Body of pancreas (tissue), 4 donors: ENCODE measurements at places on chromosomes 3 and 15. TPM values are rescaled to one million over a fixed set of nuclear protein-coding genes. Genes with fewer than 3 reads are reported as not detected.

Gene CPN2
- not detected for total RNA-seq

Gene SLC4A7
- total RNA-seq, result 12.9 TPM

Gene SLC35G2
- total RNA-seq, result 7.3 TPM

Gene PLCH1
- 3.0 TPM for total RNA-seq

Gene TLNRD1
- total RNA-seq, result 44.8 TPM

DNA sequence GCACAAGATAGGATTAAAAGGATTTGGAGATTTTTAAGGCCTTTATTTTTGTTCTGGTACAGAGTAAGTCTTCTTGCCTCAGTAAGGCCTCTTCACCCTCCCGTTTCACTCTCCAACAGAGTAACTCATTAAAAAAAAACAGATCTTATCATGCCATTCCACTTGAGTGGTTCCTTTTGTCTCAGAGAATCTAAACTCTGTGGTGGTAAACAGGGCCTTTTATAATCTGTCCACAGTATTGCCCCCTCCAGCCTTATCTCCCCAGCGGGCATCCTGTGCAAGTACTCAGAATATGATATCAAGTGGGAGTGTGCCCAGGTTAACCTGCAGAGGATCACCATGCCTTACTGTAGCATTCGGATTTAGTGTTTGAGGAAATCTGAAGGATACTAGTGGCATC is 20.3 kb upstream of the ATOSA start:
- no peak for DNase-seq

GRCh38 chr15:64905941-64906340 is 5.8 kb upstream of the ANKDD1A start:
- DNase-seq, result no peak

- no peak for DNase-seq
Measured at GRCh38 chr15:40927873-40928806, 1.0 kb upstream of the DLL4 start.

GRCh38 chr3:102025606-102026270 is 176.4 kb downstream of the NFKBIZ start:
- DNase-seq, result no peak

DNA sequence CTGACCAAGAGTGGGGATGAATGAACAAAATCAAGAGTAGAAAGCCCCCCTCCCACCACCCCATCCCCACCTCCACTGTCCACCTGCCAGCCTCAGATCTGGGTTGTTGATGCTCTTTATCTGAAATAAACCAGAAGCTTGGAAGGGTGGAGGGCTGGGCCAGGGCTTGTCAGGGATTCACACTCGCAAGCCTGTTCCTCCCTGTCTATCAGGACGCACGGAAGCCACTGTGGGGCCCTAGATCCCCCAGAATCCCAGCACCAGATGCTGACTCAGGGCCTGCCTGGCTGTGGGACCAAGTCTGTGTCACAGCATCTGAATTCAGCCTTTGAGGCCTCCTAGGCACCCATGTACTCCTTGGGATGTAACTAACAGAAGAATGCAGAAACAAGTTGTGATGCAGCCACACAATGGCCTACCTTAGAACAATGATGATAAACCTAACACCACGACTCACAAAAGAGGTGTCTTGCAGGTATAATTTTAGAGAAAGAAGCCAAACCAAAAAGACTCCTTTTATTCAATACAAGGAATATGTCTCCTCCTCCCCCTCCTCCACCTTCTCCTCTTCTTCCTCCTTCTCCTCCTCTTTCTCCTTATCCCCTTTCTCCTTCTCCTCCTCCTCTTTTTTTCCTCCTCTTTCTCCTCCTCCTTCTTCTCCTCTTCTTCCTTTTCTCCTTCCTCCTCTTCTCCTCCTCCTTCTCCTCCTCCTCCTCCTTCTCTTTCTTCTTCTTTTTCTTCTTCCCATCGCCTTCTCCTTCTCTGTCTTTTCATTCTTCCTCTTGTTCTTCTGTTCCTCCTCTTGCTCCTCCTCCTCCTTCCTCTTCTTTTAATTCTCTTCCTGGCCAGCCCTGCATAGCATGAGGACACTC is 234.7 kb downstream of the PLCL2 start:
- no peak for DNase-seq

- DNase-seq, result no peak
Measured at GRCh38 chr15:90813796-90814190, 54.6 kb upstream of the FURIN start.

DNA sequence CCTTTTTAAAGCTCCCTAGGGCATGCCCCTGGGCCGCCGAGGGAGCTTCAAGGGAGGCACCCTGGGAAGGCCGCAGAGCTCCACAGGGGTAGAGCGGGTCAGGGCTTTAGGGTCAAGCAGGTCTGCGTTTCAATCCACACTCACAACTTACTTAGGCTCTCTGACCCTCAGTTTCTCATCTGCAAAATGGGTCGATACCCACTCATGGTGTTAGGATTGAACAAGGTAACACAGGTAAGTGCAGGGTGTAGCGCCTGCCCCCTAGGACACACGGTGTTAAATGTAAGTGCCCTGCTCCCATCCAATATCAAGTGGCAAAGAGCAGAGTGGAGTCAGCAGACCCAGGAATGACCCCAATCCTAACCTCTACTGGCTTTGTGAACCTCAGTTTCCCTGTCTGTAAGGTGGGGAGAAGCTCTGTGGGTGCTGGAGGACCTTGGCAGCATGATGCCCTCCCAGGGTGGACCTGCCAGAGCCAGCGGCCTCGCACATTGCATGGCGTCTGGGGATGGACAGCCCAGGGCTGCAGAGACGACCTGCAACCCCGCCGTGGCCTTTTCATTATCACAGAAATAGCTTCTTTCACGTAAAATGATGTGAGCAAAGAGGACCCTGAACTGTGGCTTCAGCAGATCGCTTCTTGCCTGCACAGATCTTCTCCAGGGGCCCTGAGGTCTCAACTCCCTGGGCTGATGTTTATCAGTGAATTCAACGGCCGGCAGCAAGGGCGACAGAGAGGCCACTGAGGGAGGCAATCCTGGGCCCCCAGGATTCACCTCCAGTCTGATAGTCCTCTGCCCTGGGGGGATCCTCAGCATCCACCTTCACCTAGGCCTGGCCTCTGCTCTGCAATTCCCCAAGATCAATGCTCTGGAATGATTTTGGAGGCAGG is 138.5 kb downstream of the CHSY1 start:
- no peak for DNase-seq

DNA sequence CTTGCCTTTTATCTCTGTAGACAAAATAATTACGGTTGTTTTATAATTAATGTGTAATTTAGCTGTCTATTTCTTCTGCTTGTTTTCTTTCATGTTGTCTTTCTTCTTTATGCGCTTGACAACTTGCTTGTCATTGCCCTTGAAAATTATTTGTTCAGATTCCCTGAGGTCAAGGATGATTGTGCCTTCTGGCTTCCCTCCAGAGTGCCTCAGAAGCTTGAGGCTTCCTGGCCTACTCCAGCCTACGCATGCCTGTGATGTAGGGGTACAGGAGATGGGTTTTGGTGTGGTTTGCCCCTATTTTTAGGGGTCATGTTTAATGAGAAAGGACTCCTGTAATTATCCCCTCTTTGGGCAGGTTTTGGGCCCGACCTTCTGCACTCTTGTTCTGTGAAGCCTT is 231.5 kb downstream of the SV2B start:
- DNase-seq, result no peak

DNA sequence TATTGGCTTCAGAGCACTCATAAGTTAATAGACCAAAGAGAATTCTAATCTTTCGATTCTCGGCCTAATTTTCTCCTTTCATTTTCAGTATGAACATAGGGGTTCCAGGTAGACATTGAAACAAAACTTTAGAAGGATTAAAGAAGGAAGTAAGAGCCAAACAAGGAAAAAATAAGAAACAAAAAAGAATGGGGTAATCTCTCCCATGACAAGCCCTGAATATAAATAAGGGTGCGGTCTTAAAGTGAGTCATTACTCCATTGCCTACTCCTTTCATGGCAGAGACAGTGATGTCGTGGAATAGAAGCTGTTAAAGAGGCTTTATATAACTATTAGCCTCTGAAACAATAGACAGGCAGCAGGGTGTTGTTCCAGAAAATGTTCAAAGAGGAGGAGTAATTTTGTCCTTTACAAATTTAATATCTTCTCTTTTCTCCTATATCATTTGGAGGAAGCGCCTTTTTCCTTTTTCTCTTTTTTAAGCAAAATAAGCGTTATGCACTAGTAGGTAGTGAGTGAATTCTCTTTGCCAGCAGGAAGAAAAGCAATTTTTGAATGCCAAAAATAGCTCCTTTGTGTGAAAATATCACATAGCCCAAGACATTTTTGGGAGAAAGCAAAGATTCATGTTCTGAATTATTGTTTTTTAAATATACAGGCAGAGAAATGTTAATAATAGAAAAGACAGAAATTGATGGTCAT is 607.9 kb upstream of the KCNMB2 start:
- no peak for DNase-seq

DNA sequence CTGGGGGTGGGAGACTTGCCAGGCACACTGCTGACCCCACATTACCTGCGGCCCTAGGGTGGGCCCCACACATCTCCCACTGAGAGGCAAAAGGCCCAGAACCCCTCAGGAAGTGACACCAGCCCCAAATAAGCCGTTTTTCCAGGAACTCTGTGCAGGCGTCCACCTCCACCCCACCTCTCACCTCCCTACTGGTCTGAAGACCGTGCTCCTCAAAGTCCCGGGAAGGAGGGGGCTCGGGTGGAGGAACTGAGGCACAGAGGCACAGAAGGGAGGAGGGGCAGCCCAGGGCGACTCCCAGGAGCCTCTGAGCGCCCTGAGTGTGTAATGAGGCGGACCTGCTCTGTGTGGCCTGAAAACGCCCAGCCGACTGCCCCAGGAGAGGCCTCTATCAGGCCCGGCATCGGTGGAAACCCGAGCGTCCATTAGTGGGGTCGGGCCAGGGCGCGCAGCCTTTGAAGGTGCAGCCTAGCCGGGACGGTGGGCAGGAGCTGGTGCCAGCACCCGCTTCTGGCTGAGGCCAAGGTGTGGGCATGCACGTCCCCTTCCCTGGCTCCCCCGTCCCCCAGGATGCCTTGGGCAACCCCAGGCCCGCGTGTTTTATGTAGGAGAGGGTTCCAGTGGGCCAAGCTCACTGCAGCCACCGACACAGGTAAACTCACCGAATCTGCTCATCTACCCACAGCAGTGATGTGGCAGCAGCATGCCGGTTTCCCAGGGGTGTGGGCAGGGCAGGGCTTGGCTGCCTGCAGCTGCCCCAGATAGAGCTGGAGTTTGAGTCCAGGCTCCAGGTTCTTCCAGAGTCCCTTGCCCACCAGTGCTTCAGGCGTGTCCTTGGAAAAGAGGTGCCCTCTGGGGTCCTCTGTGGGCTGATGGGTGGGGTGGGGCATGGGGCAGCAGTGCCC is 55.8 kb downstream of the DNAJB8 start:
- peak; percentile 60 for DNase-seq

GRCh38 chr3:53503195-53503594 is 8.8 kb downstream of the CACNA1D start:
- DNase-seq, result no peak

DNA sequence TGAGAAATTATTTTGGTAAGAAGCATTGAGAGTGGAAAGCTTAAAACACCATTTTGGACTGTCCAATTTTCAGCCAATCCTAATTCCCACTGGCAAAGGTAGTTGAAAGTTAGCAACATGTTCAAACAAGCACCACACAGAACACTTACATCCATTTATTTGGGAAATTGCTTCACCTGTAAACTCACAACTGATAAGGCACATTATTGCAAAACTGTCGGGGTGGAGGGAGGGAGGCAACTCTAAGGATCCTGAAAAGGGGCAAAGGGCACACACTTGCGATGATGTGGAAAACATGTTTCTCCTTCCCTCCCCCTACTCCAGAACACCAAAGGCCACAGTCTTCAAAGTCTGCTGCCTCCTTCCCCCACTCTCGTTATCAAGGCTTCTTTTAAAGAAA is 9.4 kb downstream of the TMEM41A start:
- no peak for DNase-seq

DNA sequence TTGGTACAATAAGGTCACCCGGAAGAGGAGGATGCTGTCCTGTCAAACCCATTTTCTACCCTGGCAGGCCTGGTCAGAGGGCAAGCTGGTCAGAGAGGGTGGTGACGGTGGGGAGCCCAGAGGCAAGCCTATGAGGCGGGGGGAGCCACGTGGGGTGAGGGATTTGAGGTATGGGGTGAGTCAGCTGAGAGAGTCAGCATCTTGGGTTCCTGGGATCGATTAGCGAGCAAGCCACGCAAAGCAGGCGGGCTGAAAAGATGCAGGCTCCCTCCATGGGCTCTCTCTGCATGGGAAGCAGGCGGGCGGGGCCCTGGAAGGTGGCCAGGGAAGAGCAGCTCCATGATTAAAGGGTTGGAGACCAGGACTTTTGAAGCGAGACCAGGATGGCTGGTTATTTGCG is 48.1 kb downstream of the MAGEF1 start:
- DNase-seq, result no peak

DNA sequence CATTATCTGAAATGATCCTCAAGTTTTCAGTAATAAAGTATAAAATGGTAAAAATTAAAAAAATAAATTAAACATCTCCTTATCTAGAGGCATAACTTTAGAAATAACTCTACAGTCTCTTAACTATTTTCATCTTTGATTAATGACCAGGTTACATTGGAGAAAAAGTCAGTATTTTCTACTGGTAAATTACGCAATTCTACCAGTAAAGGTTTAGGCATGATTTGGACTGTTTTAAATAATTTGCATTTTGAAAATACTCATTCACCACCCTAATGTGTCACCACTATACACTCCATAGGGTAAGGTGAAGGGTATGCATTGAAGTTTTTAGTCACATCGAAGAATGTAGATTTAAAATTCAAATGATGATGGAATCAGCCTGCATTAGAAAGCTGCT is 45.9 kb upstream of the BCHE start:
- DNase-seq, result no peak

GRCh38 chr15:48029642-48030041 is 91.1 kb upstream of the SLC24A5 start:
- no peak for DNase-seq

GRCh38 chr3:197801891-197802778 is 11.1 kb downstream of the LRCH3 start:
- DNase-seq, result no peak

GRCh38 chr15:61421470-61421869 is 192.4 kb upstream of the RORA start:
- DNase-seq, result no peak

DNA sequence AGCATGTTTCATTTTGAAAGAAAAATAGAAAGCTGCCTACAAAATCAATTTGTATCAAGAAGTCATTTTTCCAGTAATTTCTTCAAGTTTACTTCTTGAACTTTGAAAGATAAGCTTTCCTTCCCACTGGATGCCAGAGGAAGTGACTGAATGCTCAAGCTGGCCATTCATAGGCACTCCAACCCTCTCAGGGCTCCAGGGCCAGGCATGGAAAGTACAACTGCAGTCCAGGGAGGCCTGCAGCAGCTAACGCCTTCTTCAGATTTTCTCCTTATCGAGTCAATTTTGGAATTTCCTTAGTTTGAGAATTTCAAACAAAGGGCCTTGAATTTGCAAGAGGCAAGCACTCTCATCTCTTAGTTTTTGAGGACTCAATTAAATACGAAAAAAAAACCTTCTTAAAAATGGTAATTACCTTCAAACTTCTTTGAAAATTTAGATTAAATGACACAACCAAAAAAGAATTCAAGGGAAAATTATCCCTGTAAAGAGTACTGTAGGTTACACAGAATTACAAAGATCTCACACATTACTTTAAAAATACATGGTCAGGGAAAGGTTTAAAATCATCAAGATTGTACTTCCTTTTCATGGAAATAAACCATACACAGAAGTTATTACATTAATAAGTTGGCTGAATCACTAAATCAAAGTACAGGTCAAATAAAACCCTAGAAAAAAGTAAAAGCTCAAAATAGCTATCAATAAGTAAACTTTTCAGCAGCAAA is 2.5 kb downstream of the UBP1 start:
- peak; percentile 39 for DNase-seq

GRCh38 chr15:50778086-50778485 is 12.6 kb upstream of the SPPL2A start:
- peak; percentile 45 for DNase-seq
